Ureter (tissue), 1 donor: ENCODE measurements at places on chromosomes 12 and 14. TPM values are rescaled to one million over a fixed set of nuclear protein-coding genes. Genes with fewer than 3 reads are reported as not detected.
A peak's percentile ranks its signal among the peaks of the same experiment; 100 is the strongest.

- no peak for DNase-seq
Observed at GRCh38 chr12:105916760-105917039, 222.1 kb downstream of the NUAK1 start.

DNA sequence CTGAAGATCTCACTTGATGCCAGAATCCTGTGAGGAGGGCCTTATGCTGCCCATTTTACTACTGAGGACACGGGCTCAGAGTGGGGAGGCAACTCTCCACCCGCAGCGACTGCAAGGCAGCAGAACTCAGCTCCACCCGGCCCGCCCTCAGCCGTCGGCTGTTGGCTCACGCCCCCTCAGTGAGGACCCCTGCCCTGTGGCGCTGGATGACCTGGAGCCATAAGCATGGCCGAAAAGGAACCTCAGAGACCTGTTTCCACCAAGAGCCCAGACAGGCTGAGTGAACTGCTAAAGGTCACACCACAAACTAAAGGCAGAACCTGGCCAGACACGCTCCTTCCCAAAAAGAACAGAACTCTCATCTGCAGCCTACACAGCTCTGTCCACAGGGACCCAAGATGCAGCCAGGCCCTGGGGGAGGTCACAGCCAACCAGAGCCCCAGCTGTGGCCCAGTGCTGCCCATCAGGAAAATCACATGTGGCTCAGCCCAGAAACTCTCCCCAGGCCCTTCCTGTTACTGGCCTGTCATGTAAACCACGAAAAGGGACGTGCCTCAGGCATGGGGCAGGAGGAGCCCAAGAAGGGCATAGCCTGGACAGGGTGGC is 32.8 kb downstream of the CCNK start:
- peak; percentile 37 for DNase-seq

- DNase-seq = no peak
Observed at GRCh38 chr12:108430245-108430644, 84.8 kb upstream of the FICD start.

- no peak for DNase-seq
Observed at GRCh38 chr14:99055816-99056215, 216.2 kb downstream of the BCL11B start.

DNA sequence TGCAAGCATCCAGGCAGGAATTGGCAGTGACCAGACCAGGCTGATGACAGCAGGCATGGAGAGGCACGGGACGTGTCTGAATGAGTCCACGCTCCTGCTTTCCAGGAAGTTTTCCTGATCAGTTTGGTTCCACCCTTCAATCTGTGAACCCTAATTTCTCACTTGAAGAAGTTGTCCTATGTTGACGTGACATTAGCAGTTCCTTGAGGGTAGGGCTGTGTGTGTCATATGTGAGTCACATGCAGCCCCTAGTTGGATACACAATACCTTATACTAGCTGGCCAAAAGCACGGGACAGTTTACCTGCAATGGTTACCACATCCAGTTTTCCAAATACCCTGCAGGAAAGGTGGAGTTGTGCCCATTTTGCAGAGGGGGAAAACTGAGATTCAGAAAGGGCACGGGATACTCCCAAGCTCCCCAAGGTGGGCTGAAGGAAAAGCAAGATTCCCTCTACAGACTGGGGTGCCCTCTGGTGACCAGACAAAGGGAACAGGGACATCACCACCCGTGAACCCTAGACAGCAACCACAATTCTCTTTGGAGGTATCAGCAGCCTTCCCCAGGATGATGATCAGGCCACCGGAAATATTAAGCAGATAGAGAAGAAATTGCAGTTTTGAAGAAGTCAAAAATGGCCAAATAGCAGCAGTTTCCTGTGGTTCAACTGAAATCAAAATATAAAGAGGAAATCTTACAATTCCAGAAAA is 194.5 kb downstream of the PHETA1 start:
- no peak for DNase-seq

- no peak for DNase-seq
Observed at GRCh38 chr12:2453761-2454090, 341.0 kb upstream of the FKBP4 start.

DNA sequence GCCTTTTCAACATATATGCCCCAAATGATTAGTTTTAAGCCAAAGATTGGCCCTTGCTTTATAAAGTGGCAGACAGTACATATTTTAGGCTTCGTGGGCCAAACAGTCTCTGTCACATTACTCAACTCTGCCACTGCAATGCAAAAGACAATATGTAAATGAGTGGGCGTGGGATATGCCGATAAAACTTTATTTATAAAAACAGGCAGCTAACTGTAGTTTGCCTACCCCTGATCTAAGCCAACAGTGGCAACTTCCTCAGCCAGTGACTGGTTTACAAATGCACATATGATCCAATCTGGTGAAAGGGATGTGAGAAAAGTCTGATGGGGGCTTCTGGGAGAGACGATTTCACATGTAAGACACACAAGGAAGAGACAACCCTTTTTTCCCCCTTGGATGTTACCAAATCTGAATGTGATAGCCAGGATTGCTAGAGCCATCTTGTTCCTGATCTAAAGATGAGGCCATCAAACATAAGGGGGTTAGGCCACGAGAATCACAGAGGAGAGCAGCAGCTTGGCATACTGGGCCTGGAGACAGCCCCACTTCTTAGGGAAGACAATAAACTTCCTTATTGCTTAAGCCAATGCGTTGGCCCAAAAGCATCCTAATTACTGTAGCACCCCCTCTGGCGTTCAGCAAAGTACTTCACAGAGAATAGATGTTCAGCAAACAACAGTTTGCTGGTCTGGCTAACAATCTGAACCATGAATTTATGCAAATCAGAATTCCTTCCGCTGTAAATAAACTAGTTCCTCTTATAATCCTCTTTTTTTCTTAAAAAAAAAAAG is 75.2 kb upstream of the TMCC3 start:
- no peak for DNase-seq

DNA sequence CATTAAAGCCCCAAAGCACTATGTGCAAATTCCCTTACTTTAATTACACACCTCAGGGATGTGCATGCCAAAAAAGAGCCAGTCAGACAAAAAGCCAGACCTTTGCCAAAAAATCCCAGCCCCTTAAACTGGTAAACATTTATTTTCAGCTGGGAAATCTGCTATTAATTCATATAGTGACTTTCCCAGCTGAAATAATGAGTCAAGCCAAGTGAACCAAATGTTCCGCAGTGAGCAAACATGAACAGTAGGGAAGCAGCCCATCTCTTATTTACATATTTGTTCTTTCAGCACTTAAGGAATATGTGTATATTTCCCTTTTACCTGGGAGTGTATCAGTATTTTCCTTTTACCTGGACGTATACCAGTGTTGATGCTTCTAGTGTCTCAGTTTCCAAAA is 44.0 kb upstream of the OTX2 start:
- no peak for DNase-seq

- DNase-seq = no peak
Observed at GRCh38 chr12:49583366-49584094, 15.6 kb upstream of the MCRS1 start.

- no peak for DNase-seq
Observed at GRCh38 chr12:127542391-127542790, 724.6 kb upstream of the TMEM132C start.

- no peak for DNase-seq
Observed at GRCh38 chr12:56836317-56836716, 73.2 kb downstream of the HSD17B6 start.

- DNase-seq = peak; percentile 33
Observed at GRCh38 chr14:31068235-31068634, 42.1 kb upstream of the STRN3 start.

GRCh38 chr12:62640910-62641448 is 174.4 kb downstream of the MON2 start:
- DNase-seq = no peak

- no peak for DNase-seq
Observed at GRCh38 chr14:61621444-61621843, 73.9 kb upstream of the HIF1A start.

DNA sequence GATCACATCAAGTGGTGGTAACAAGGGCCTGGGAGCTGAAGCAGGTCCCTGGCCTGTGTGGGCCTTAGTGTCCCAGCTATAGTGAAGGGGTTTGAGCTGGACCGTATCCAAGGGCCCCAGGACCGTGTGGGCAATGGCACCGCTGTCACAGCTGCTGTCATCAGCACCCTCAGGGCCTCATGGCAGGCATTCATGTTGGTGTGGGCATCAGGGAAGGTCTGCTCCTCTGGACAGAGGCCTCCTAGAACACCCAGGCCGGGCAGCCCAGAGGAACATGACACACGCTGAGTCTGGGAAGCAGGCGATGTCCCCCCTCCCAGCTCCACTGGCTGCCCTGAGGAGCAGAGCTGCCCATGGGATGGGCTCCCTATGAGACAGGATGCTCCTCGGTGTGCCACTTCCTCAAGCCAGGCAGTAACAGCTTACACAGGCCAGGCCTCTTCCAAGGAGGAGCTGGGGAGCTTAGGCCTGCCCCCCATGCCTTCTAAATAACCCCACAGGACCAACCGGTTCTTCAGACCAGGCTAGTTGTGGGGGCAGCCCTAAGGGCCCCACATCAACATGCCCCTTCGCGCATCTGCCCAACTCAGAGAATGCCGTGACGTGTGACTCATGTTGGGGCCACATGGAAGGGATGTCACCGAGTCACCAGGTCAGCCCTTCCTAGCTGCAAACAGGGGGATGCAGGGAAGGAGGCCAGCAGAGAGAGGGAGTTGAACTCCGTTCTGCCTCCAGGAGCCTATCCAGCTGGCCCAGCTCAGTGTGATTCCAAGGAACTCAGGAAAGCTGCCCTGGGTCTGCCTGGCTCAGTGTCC is 80.4 kb downstream of the PITPNM2 start:
- peak; percentile 64 for DNase-seq

DNA sequence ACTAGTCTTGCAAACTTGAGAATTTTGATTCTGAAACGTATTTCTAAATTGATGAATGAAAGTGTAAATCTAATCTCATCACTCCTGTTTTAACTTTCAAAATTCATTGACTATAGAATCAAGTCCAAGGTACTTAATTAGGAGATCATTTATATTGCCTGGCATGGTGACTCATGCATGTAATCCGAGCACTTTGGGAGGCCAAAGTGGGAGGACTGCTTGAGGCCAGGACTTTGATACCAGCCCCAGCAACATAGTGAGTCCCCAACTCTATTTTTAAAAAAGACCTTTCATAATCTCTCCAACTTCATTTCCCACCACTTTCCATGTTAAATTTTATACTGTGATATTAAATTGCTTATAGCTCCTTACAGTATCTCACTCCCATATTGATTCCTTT is 3.0 kb upstream of the MIPOL1 start:
- DNase-seq = no peak

- no peak for DNase-seq
Observed at GRCh38 chr14:24349742-24350141, 10.0 kb upstream of the RIPK3 start.

DNA sequence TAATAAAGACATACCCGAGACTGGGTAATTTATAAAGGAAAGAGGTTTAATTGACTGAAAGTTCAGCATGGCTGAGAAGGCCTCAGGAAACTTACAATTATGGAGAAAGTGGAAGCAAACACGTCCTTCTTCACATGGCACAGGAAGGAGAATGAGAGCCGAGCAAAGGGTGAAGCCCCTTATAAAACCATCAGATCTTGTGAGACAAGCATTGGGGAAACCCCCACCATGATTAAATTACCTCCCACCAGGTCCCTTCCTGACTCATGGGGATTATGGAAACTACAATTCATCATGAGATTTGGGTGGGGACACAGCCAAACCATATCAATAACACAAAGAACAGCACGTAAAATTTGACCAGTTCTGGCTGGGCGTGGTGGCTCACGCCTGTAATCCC is 85.6 kb upstream of the ATF7IP start:
- DNase-seq = no peak

GRCh38 chr14:49971156-49972130 is 78.6 kb downstream of the ARF6 start:
- DNase-seq = no peak

GRCh38 chr14:103257211-103257962 is 76.7 kb upstream of the EIF5 start:
- DNase-seq = no peak

- DNase-seq = no peak
Observed at GRCh38 chr12:130178282-130178681, 16.0 kb downstream of the FZD10 start.

- DNase-seq = no peak
Observed at GRCh38 chr12:52079576-52080402, at the start of gene SMIM41. SMIM41 (plus strand) TSS chr12:52079704; CDS start chr12:52079780, 76 bp downstream.

DNA sequence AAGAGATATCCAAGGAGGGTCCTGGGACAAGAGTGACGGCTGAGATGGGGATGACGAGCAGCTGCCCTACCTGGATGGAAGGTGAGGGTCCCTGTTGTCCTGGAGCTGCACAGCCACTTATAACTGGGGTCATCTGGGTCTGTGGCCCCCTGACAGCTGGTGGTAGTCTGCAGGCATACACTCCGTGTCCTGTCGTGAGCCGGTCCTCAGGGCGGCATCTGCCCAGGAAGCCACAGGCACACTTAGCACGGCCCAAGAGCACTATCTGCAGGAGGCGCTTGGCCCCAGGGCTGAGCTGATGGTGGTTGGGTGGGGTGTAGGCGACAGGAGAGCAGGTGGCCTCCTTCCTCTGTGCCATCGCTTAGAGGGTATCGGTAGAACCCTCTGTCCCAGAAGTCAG is 248.1 kb downstream of the CACNA1C start:
- DNase-seq = no peak

DNA sequence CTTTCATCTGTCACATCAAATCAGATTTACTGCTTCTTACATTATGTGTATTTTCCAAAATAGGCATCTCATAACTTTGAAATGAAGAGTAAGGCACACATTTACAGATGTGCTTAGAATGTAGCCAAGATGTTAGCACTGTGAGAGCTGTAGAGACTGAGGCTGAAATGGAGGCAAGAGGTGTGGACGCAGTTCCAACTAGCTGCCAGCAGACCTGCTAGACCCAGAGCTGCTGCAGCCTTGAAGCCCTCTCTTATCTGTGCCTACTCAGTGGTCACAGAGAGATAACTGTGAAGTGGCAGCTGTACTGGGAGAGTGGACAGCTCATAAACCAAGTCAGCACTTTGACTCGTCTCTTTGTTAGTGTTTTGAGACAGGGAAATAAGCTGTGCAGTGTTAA is 470.9 kb downstream of the CCER1 start:
- DNase-seq = no peak

DNA sequence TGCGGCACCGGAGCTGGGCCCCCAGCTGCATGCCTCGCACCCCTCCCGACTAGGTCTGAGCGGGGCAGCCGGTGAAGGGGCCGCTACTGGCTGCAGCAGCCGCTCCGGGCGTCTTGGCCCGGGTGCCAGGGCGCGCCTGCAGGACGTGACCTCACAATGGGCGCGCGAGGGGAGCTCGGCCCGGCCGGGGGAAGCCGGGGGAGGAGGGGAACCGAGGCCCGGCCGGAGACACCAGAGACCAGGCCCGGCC is 353 bp downstream of the BAG5 start:
- no peak for DNase-seq

The PIWIL1 gene
- total RNA-seq = not detected

The COCH gene
- 7.3 TPM for total RNA-seq

The PTPN21 gene
- 20.3 TPM for total RNA-seq

The XPOT gene
- total RNA-seq = 105 TPM

The AGAP2 gene
- 2.8 TPM for total RNA-seq

The ARHGEF25 gene
- total RNA-seq = 41.5 TPM

The PLEK2 gene
- 21.7 TPM for total RNA-seq

The AHSA1 gene
- 131 TPM for total RNA-seq

The ADAMTS20 gene
- total RNA-seq = not detected

The RNF34 gene
- 63.9 TPM for total RNA-seq

The C12orf54 gene
- 1.5 TPM for total RNA-seq

The GYS2 gene
- 0.16 TPM for total RNA-seq

The ADCY4 gene
- 61.7 TPM for total RNA-seq

The SLC5A8 gene
- total RNA-seq = not detected
